Activated CD4-positive, alpha-beta T cell treated with anti-CD3 and anti-CD28 coated beads for 36 hours (primary cell): ENCODE measurements at places on chromosomes 12 and 14. TPM values are rescaled to one million over a fixed set of nuclear protein-coding genes. Genes with fewer than 3 reads are reported as not detected.

GRCh38 chr12:121397521-121397920, 2.4 kb upstream of the RNF34 start:
- no peak overlapping the region for H3K27ac ChIP-seq
- H3K27me3 ChIP-seq, result no peaks in the 10 kb centered on the region
- peaks cover 22% of the 10 kb centered on the region for H3K4me1 ChIP-seq
- H3K4me3 ChIP-seq, result no peak overlapping the region
- DNase-seq, result no peak

GRCh38 chr14:25622763-25623162, 572.8 kb upstream of the STXBP6 start:
- H3K4me1 ChIP-seq, result no peaks in the 10 kb centered on the region
- no peak for DNase-seq
- no peak overlapping the region for H3K27ac ChIP-seq
- H3K27me3 ChIP-seq, result no peaks in the 10 kb centered on the region
- no peak overlapping the region for H3K4me3 ChIP-seq

GRCh38 chr14:33508126-33509062, 442.5 kb downstream of the EGLN3 start:
- no peak overlapping the region for H3K27ac ChIP-seq
- H3K4me3 ChIP-seq, result no peak overlapping the region
- H3K36me3 ChIP-seq, result no peaks in the 10 kb centered on the region

GRCh38 chr12:76422154-76422542, 73.9 kb upstream of the BBS10 start:
- no peak overlapping the region for H3K27ac ChIP-seq
- H3K4me1 ChIP-seq, result peaks cover 23% of the 10 kb centered on the region
- DNase-seq, result no peak
- no peak overlapping the region for H3K4me3 ChIP-seq
- no peaks in the 10 kb centered on the region for H3K27me3 ChIP-seq

GRCh38 chr12:120468821-120469449, 613 bp downstream of the SRSF9 start:
- peak; percentile 50 for DNase-seq
- peak overlapping the region; percentile 84 for H3K27ac ChIP-seq
- peak overlapping the region; percentile 79 for H3K4me3 ChIP-seq

DNA sequence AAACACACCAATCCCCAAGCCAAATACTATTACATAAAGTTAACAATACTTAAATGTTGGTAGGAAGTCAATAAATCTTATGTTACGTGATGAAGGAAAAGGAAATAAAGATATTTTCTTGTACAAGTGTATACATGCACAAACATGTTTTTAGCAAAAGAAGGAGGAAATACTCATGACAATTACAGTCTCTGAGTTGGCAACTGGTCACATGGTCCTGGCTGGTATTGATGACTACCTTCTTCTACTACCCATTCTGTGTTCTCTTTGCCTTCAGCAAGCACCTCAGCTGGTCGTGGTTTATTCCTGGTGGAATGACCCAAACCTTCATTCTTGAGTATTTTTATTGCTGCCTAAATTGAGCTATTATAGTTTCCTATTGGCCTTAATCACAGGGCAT, 84.8 kb downstream of the PLBD1 start:
- no peaks in the 10 kb centered on the region for H3K27me3 ChIP-seq
- no peak overlapping the region for H3K4me3 ChIP-seq
- DNase-seq, result no peak
- peaks cover 76% of the 10 kb centered on the region for H3K36me3 ChIP-seq

- no peaks in the 10 kb centered on the region for H3K36me3 ChIP-seq
- DNase-seq, result no peak
- H3K4me1 ChIP-seq, result no peaks in the 10 kb centered on the region
Measured at GRCh38 chr14:105931808-105932483, 405.6 kb downstream of the TMEM121 start.

DNA sequence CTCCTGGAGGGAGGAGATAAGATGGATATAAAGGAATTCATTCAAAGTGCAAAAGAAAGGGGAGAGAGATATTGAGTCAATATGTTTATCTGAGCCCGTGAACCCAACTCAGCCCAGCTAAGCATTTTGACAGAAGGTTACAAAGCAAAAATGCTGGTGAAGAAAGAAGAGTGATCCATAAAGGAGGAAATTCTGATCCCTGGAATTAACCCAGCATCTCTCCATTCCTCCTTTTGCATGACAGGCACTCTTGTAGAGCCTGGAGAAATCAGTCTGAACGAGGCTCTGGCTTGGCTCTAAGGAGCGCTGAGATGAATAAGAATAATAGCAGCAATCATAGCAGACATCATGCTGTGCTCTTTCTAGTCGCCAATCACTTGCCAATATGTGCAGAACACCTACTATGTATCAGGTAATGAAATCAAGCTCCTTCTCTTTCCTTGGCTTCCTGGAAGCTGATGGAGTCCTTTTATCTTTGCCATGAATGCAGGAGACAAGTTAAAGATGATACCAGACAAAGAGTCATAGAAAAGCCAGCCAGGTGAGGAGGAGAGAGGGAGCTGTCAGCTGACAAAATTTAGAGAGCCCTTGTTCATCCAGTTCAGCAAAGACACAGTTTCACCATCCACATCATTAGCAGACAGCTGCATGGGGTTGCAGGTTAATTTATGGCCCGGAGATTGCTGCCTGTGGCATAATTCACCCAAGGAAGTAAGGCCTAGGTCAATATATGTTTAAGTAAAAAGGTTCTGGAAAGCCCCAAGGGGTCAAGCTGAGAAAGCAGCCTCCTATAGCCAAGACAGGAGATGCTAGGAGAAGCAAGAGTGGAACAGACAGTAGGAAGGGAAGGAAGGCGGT, 476.5 kb upstream of the TBX3 start:
- H3K4me1 ChIP-seq, result no peaks in the 10 kb centered on the region
- no peak for DNase-seq
- no peak overlapping the region for H3K27ac ChIP-seq
- no peaks in the 10 kb centered on the region for H3K27me3 ChIP-seq
- H3K4me3 ChIP-seq, result no peak overlapping the region
- no peaks in the 10 kb centered on the region for H3K36me3 ChIP-seq

DNA sequence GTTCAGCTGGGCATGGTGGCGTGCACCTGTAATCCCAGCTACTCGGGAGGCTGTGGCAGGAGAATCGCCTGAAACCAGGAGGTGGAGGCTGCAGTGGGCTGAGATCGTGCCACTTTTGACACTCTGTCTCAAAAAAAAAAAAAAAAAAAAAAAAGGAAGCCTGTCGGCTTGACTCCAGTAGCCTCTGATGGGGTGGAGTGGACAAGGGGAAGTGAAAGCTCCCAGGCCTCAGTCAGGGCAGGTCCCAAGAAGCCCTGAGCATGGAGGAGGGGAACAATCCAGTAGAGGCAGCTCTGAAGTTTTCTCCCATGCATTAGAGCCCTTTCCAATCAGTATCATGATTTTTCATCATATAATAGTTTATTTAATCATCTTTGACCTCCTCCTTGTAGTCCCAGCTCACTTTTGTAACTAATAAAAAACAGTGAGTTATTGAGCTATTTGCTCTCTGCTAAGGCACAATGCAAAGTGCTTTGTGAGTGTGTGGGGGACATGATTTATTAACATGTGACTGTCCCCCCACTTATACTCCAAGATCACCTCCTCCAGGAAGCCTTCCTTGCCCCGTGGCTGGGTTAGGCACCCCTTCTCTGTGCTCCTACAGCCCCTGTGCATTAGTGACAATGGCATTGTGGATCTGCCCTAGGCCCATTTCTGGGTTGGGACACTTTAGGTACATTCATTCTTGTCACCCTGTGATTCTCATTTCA, 4.7 kb upstream of the SSH1 start:
- no peak for DNase-seq
- H3K27me3 ChIP-seq, result peaks cover 2% of the 10 kb centered on the region
- H3K36me3 ChIP-seq, result no peaks in the 10 kb centered on the region
- H3K4me1 ChIP-seq, result peaks cover 15% of the 10 kb centered on the region
- H3K4me3 ChIP-seq, result no peak overlapping the region
- no peak overlapping the region for H3K27ac ChIP-seq

- no peak for DNase-seq
- no peaks in the 10 kb centered on the region for H3K4me1 ChIP-seq
- no peak overlapping the region for H3K27ac ChIP-seq
- no peak overlapping the region for H3K4me3 ChIP-seq
Measured at GRCh38 chr12:64128366-64128765, 93.7 kb downstream of the KICS2 start.

DNA sequence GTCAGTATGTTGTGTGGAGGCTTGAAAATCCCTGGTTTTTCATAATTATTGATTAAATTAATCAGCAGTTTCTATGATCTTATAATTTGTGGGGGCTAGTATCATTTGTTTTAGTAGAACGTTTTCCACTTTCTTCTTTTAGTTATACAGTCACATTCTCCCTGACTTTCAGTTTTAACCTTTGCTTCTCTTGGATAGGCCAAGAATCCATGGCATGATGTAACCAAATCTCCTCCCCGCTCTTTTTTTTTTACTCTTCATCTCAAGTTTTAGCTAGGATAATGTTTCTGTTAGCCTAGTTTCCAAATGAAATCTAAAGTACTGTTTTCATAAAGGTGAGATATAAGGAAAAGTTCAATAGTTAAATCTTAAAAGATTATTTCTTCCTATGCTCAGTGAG, 106.5 kb downstream of the TMEM117 start:
- H3K4me1 ChIP-seq, result no peaks in the 10 kb centered on the region
- peaks cover 4% of the 10 kb centered on the region for H3K36me3 ChIP-seq
- H3K27ac ChIP-seq, result no peak overlapping the region
- no peak overlapping the region for H3K4me3 ChIP-seq
- no peaks in the 10 kb centered on the region for H3K27me3 ChIP-seq

DNA sequence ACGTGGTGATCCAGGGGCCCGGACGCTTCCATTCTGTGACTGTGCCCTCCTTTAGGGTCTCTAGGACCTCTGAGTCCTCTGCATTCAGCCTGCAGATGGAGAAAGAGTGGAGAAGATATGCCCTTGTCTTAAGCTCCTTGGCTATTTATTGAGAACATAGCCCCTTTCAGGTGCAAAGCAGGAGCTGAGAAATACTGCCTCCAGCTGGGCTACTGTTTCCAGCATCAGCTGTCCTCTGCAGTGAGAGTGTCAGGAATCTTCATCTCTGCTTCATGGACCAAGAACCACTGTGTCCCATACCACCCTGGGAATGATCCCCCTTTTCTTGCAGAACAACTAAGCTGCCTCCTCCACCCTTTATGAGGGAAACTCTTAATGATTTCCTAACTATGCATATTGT, 47.8 kb upstream of the CEP83 start:
- no peaks in the 10 kb centered on the region for H3K36me3 ChIP-seq
- no peak for DNase-seq
- no peak overlapping the region for H3K4me3 ChIP-seq
- H3K4me1 ChIP-seq, result no peaks in the 10 kb centered on the region

- no peak overlapping the region for H3K4me3 ChIP-seq
- H3K27ac ChIP-seq, result no peak overlapping the region
- H3K36me3 ChIP-seq, result no peaks in the 10 kb centered on the region
- no peaks in the 10 kb centered on the region for H3K27me3 ChIP-seq
- DNase-seq, result no peak
- H3K4me1 ChIP-seq, result peaks cover under 1% of the 10 kb centered on the region
Measured at GRCh38 chr12:131505561-131505960, 205.3 kb upstream of the SFSWAP start.

DNA sequence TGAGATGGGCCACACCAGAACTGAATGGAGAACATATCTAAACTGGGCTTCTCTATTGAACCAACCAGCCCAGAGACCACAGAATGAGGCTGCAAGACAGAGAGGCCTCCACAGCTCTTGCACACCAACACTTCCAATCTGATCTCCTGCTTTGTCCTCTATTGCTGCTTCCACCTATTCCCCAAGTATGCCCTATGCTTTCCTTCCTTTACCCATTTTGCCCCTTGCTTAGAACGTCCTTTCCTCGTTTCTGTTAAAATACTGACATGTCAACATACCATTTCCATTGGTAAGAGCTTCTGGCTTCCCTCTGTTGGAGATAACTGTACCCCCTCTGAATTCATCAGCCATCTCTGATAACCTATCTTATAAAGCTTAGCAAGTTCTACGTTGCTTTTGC, 2.8 kb downstream of the SLC2A13 start:
- no peak for DNase-seq
- H3K4me3 ChIP-seq, result no peak overlapping the region
- H3K4me1 ChIP-seq, result peaks cover 33% of the 10 kb centered on the region
- H3K27ac ChIP-seq, result no peak overlapping the region

GRCh38 chr12:49671031-49671765, 36.0 kb downstream of the FMNL3 start:
- peaks cover 95% of the 10 kb centered on the region for H3K4me1 ChIP-seq
- peak overlapping the region; percentile 93 for H3K27ac ChIP-seq
- no peaks in the 10 kb centered on the region for H3K36me3 ChIP-seq
- H3K27me3 ChIP-seq, result no peaks in the 10 kb centered on the region
- DNase-seq, result peak; percentile 77

DNA sequence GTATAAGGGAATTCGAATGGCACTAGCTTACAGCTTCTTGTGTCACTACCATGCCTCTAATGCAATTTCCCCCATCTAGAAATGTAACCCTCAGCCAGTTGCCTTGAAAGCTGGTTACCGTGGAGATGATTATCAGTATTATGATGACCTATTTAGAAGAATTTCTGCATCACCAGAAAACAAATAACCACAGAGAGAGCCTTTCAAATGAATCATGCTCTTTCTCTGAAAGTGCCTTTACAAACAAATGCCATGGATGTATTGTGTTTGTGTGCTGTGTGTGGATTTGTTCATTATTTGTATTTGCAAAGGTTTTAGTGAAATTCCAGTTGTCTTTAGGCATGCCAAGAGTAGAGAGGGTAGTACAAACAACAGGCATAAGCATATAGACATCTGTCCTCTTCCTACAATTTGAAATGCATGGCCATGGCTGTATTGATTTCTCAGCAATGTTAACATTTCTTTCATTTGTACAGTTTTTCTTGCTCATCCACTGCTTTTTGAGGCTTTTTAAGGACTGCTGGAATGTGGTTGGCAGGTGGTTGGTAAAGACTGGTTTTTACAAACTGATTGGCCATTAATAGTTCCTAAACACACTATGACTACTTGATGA, 266.5 kb downstream of the PAWR start:
- H3K36me3 ChIP-seq, result no peaks in the 10 kb centered on the region
- no peak for DNase-seq
- H3K4me3 ChIP-seq, result no peak overlapping the region
- peaks cover 3% of the 10 kb centered on the region for H3K27me3 ChIP-seq

Gene CKAP4
- 15.6 TPM for total RNA-seq

Gene SENP1
- total RNA-seq, result 61.8 TPM

Gene ARMH4
- total RNA-seq, result not detected

Gene SLC38A1
- 180 TPM for total RNA-seq

Gene GYS2
- total RNA-seq, result not detected

Gene DTX3
- total RNA-seq, result 16.7 TPM

Gene ORAI1
- 35.9 TPM for total RNA-seq
